Pancreas (tissue), 10 donors: ENCODE measurements at places on chromosomes 3 and 15.

- no peak for DNase-seq
Measured at GRCh38 chr15:42375941-42376340, 16.6 kb downstream of the CAPN3 start.

GRCh38 chr3:1506090-1506489 is 413.3 kb downstream of the CNTN6 start:
- no peak for DNase-seq

DNA sequence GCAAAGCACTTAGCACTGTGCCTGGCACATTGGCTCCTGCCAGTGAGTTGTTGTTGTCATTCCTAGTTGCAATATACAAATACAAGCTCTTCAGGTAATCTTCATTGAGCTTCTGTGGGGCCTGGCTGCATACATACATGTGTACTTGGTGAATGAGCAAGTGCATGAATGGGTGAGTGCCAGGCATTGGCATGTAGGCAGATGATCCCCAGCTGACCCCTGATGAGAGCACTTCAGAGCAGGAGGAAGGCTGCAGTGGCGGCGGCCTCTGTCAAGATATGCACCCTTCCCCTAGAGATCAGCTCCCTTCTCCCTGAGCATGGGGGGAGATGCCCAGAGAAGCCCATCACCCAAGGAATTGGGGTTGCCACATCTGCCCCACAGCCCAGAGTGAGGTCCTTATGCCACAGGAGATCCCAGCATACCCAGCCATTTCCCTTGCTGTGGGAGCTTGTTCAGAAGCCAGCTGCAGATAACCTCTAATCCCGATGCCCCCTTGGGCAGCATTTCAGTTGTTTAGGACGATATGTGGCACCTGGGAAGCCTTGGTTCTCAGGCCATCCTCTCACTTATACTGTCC is 8.8 kb downstream of the CACNA2D3 start:
- no peak for DNase-seq

DNA sequence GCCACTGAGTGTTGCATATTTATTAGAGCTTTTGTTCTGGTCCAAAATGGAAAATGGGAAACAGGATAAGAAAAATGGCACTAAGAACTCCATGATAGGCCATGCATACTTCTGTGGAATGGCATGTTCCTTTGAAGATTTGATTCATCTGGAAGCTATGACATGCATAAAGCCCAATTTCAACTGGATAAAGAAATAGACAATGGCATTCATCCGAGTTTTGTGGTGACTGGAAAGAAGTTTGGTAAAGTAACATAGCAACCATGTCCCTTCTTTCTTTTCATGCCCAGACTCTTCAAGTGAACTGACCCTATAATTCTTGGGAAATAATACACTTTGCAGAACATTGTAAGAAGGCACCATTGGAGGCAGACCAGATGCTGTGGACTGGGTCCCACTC is 368.4 kb upstream of the IL12A start:
- no peak for DNase-seq

- no peak for DNase-seq
Measured at GRCh38 chr3:179036226-179036625, 35.4 kb downstream of the ZMAT3 start.

GRCh38 chr3:143182866-143183664 is 63.5 kb downstream of the CHST2 start:
- no peak for DNase-seq

DNA sequence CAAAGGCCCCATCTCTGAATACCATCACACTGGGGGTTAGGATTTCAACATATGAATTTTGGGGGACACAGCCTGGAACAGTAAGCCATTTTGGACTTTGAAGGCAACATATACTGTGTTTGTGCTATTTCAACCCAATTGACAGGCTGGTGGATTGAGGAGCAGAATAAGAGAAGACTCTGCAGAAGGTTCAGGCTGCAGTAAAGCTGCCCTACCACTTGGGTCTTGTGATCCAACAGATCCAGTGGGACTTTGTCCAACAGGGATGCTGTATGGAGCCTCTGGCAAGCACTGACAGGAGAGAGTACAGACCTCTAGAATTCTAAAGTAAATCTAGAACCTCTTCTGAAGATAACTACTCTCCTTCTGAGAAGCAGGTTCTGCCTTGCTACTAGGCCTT is 1.1 kb upstream of the BCL2L10 start:
- DNase-seq, result no peak
